ENCODE measurements at places on chromosomes 16 and 17.
A peak's percentile ranks its signal among the peaks of the same experiment; 100 is the strongest.

DNA sequence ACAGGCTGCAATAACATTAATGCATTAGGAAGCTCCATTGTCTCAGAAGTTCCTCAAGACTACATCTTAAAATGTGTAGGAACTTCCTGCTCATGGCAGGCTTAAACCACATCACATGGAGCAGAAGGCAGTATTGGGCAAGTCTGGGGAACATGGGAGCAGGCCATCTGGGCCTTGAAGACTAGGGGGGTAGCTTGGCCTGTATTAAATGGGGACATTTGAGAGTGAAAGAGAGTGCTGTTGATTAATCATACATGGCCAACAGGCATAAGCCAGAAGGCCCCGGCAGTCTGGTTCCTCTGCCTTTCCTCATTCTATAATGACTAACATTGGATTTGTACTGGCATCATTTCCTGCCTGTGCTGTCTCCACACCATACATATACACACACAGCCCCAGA, 25.2 kb upstream of the SLC5A11 start:
- no peak for DNase-seq

DNA sequence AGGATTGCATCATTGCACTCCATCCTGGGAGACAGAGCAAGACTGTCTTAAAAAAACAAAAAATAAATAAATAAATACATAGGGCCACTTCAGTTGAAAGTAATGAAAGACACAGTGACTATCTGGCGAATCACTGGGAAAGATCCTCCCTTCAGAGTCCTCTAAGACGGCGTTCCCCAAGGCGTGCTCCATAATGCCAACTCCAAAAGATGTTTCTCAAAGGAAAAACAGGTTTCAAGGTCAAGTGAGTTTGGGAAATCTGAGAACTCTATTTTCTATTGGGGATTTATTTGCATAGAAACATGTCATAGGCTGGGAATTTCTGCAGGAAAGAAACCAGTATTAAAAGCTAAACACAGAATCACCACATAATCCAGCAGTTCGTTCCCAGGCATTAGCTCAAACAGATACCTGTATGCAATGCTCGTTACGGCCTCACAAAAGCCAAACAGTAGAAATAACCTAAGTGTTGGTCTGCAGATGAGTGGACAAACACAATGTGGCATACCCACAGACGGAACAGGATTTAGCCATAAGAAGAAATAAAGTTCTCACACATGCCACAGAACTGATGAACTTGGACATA, 7.9 kb downstream of the KLHDC4 start:
- DNase-seq: no peak

- no peak for DNase-seq
These were observed 183.6 kb upstream of the CDH11 start for GRCh38 chr16:65305266-65305959.

- DNase-seq: no peak
These were observed 558 bp upstream of the ZFHX3 start for GRCh38 chr16:73048292-73049080.

DNA sequence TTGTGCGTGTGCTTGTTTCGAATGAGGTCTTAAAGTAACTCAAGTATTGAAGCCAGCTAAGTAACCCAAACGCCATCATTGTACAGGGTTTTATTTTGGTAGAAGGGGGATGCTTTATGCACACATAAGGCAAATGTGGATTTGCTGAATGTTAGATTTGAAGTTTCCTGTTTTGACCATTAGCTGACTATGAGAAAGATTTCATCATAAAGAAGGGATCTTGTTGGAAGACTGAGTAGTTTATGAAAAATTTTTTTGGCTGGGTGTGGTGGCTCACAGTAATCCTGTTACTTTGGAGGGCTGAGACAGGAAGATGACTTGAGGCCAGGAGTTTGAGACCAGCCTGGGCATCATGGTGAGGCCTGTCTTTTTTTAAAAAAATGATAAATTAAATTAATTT, 10.0 kb upstream of the ZFP3 start:
- no peak for DNase-seq

GRCh38 chr17:36850790-36851189, 86.5 kb upstream of the LHX1 start:
- DNase-seq: no peak

GRCh38 chr17:40678902-40679522, 14.0 kb upstream of the KRT222 start:
- no peak for DNase-seq

- no peak for DNase-seq
These were observed 66.1 kb downstream of the GTF3C1 start for GRCh38 chr16:27483624-27484023.

DNA sequence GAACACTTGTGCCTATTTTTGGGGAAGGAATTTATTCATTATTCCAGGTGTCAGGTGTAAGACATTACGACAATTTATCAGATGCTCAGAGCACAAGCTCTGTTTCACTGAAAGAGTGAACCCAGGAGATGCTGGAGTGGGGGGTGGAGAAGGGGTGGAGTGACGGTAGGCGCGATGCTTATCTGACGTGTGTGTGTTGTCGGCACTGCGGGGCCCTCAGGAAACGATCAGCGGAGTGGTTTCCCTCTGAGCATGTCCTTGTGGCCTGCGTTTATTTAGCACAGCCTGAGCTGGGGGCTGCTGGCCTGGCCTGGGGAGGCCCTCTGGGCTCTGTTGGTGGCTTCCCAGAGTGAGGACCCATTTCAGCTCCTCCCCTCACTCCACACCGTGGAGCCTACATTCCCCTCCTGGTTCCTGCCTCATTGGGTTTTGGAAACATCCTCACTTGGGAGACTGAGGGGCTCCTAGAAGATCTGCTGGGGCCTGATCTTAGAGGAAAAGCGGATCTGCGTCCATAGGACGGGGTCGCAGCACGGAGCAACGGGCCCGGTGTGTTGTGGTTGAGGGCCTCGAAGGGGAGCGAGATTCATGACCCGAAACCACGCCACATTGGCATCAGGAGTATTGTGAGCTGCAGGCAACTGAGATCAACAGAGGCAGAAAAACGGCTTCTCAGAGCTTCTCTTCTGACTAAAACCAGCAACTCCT, 19.0 kb upstream of the GNG13 start:
- no peak for DNase-seq

DNA sequence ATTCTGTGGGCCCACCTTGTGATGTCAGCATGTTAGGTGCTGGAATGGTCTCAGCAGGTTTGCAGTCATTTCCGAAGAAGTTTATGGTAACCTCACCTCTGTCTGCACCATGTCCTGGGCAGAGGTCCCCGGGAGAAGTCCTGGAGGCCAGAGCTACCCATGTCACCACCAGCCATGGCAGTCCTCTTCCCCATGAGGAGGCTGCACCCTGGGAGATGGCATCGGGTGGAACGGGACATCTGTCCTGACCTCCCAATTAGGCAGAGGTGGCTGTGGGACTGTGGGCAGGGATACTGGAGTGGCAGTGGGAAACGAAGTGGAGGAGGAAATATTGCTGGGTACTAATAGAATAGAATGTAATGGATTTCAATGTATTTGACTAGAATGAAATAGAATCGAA, 511.8 kb upstream of the WSB1 start:
- no peak for DNase-seq

- DNase-seq: no peak
These were observed 17.0 kb downstream of the N4BP1 start for GRCh38 chr16:48592839-48593429.

DNA sequence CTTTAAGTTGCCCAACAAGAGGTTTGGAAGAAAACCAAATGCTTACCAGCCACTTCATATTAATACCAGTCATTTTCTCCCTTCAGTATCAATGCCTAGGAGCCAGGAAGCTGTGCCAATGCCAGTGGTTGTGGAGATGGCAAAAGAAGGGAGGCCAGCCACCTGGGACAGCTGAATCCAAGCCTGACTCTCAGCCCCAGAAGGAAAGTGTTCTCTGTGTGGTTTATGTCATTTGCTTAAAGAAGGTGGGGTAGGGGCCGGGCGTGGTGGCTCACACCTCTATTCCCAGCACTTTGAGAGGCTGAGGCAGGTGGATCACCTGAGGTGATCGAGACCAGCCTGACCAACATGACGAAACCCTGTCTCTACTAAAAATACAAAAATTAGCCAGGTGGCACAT, 13.4 kb downstream of the C17orf78 start:
- no peak for DNase-seq

GRCh38 chr16:47966325-47966724, 189.5 kb downstream of the ABCC12 start:
- DNase-seq: no peak

GRCh38 chr16:11706180-11706742, 36.4 kb downstream of the TXNDC11 start:
- no peak for DNase-seq

- no peak for DNase-seq
These were observed 4.7 kb upstream of the CHD3 start for GRCh38 chr17:7883781-7884386.

DNA sequence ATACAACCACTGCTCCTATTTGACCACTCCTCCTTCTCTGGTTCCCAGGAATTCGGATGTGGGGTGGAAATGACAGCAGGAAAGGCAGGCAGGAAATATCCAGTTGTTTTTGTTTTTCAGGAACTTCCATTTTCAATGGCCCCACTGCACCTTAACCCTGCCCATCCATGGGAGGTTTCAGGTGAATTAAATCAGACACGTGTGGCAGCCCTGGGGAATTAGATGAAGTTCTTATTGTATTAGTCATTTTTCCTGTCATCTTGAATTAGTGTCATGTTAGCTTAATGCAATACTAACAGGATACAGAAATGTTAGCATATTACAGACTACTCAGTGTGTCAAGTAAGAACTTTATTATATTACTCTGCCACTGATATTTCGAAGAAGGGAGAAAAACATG, 146.4 kb downstream of the CHD9NB start:
- no peak for DNase-seq

DNA sequence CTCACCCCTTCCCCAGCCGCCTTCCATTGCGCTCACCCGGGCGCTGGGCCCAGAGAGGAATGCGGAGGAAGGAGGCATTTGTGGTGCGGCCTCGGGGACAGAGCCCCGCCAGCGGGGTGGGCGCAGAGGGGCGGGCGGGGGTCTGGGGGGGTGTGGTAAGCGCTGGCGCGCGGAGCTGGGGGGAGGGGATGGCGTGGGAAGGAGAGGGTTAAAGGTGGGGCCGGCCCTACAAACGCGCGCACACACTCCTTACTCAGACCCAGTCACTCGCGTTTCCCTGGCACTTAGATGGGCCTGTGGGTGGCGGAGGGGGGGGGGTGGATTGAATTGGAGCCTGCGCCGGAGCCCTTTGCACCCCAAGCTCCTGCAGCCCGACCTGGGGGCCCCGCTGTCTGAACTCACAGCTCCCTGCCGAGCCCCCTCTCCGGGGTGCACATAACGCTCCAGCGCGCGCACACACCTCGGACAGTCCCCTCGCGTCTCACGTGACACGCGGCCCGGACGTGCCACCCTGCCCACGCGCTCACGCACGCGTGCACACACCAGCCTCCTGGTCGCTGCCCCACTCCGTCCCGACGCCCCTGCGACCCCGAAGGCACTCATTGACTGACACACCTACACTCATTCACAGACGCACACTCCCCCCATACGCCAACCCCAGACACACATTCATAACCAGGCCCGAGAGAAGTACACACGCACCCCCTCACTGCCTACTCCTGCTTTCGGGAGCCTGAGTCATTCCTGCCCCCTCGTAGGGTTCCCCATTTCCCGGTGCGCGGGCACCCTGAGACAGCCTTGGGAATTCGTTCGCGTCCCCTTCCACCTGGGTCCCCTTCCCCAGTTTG, 844 bp downstream of the TBKBP1 start:
- no peak for DNase-seq

GRCh38 chr16:72639494-72639893, 408.4 kb downstream of the ZFHX3 start:
- no peak for DNase-seq

DNA sequence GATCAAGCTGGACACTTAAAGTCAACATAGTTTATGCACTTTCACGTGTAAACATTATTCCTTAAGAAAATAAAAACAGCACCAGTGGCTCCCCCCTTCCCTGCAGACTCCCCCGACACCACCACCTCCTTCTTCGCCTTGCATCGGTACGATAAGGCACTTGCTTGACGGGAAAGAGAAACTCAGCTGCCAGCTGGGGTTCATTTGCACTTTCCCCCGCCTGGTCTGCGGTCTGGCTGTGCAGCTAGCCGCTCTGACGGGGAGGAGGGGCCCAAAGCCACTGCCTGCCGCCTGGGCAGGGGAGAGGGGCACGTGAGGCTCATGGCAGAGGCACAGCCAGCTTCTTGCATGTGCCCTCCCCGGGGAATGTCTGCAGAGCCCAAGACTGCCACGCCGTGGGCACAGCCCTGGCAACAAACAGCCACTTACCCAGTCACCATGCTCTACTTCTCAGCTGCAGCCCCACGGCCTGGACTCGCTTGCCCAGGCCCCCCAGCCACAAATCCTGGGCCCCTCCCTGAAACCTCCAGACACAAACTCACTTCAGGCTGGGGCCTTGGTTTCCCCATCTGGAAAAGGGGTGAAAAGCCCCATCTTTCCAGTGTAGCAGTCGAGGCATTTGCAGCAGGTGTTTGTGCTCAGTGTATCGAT, 16.5 kb upstream of the PRM1 start:
- peak; percentile 31 for DNase-seq

- DNase-seq: no peak
These were observed 1.3 kb downstream of the NTAN1 start for GRCh38 chr16:15054357-15055140.

DNA sequence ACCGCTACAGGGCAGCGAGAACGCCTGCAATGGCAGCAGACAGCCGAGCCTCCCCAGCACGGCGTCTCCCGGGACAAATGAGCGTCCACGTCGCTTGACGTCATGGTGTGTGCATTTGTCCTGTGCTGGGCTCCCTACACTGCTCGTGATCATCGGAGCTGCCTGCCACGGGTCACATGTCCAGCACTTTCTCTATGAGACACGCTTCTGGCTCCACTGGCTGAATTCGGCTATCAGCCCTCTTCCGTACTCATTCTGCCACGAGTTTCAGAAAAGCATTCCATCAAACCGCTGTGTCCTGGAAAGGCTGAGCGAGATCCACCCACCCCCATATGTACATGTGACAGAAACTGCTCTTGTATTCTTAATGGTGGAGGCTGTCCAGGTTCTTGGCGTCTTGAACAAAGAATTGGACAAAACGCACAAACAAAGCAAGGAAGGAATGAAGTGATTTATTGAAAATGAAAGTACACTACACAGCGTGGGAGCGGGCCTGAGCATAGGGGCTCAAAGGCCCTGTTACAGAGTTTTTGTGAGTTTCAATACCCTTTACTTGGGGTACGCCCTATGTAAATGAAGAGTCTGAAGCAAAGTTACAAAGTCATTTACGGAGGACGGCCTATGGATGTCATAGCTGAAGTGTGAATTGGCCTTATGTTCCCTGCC, 28.5 kb upstream of the SHCBP1 start:
- DNase-seq: no peak

- DNase-seq: peak; percentile 67
These were observed at the start of gene CYBA for GRCh38 chr16:88650749-88651275. CYBA (minus strand) TSS chr16:88651053; CDS start chr16:88651013, 40 bp downstream.

All from stimulated activated CD4-positive, alpha-beta T cell treated with anti-CD3 and anti-CD28 coated beads, Interleukin-15, amount 100 ng/mL, for 1 hour (primary cell).